ENCODE measurements at places on chromosomes 1 and 21.

DNA sequence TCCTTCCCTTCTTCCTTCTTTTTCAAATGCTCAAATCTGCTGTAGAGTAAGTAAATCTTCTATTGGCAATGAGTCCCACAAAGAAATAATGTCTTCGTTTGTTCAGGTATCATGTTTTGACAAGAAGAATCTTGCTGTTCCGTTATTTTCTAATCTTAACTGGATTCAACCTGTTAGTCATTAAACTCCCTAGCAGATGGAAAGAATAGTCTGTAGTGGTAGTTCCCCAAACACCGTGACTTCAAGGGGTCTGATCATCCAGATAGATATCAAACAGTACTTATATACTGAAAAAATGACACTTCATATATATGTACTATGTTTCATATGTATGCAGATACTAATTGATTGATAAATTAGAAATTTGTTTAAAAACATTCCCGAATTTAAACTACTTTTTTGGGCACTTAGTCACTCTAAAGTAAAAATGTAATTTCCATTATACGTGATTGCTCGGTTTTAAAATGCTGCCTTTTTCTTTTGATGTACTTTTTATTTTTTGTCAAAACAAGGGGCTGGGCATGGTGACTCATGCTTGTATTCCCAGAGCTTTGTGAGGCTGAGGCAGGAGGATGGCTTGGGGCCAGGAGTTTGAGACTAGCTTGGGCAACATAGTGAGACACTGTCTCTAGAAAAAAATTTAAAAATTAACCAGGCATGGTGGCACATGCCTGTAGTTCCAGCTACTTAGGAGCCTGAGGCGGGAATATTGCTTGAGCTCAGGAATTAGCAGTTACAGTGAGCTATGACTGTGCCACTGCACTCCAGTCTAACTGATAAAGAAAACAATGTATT lies 335.7 kb upstream of the SNX7 start:
- no peak for DNase-seq

- DNase-seq, result no peak
These were observed 34.8 kb upstream of the RNF187 start for GRCh38 chr1:228452194-228453021.

GRCh38 chr21:46325073-46325912 lies 1.3 kb downstream of the PCNT start:
- DNase-seq, result no peak

DNA sequence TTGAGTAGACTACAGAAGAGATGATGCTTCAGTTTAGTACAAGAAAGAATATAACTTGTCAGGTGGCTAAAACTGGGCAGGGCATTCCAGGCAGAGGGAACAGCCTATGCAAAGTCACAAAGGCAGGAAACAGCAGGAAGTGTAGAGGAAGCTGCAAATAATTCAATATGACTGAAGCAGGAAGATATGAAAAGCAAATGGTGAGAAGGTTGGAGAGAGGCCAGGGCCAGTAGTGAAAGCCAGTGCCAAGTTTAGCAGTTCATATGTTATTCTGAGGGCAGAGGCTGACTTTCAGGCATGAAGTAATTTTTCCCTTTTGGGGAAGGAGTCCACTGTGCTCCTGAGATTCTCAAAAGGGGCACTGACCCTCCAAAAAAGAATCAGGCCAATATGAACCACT lies 8.0 kb upstream of the YBX1 start:
- DNase-seq, result no peak

DNA sequence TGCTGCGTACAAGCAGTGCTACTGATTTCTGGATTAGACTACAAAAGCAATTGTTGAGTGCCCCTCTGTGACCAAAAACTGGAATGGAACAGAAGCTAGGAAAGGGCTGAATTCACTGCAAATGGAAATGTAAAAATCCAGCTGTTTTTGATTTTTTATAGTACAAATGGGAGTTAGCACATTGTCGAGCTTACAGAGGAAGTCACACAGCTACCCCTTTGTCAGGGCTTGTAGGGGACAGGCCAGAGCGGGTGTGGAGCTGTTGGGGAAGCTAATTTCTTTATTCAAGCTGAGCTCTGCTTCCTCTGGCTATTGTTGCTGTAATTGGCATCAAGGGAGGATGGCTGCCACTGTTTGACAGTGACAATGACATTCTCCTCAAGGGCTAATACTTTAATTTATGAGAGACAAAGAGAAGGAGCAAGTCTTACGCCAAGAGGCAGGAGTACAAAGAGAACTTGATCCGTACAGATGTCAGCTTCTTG lies 96.1 kb downstream of the SLC35F3 start:
- DNase-seq, result no peak

- no peak for DNase-seq
These were observed 131.3 kb upstream of the ARHGEF16 start for GRCh38 chr1:3323021-3323795.

DNA sequence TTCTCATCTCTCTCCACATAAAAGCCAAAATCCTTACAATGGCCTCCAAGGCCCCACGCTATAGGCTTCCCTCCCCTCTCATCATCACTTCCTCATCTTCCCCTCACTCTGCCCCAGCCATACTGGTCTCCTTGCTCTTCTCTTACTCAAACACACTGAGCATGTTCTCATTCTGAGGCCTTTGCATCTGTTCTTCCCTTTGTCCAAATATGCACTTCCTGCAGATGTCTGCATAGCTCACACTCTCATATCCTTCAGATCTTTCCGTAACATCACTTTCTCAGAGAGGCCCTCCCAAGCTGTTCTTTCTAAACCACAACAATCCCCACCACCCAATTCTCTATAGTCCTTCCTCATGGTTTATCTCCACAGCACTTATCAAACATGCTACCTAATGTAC lies 284.1 kb downstream of the HHIPL2 start:
- DNase-seq, result no peak

GRCh38 chr1:103788377-103788776 lies 38.7 kb downstream of the AMY1C start:
- DNase-seq, result no peak

DNA sequence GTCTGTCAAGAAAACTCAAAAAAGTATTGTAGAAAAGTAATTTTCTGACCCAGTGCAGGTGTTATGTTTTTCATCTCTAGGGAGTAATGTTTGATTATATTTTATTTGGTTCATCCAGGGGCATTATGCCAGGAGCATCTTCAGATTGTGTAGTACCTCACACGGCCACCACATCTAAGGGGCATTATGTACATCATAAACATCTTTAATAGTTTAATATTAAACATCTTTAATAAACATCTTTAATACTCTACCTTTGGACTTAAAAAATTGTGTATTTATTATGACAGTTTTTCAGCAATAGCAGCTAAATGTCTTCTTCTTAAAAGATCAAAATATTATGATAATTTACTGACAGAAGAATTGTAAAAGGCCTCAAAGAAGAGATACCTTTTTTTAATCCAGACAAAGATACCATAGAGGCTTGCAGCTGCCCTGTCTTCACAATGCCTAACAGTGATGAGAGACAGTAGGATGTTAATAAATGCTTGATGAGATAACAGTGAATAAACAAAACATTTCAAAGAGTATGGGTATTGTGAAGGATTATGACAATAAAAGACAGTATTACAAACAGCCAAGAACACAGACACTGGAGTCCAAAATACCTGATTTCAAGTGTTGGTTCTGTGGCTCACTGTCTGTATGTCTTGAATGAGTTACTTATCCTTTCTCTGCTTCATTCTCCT lies 240.9 kb upstream of the ADGRL2 start:
- no peak for DNase-seq

DNA sequence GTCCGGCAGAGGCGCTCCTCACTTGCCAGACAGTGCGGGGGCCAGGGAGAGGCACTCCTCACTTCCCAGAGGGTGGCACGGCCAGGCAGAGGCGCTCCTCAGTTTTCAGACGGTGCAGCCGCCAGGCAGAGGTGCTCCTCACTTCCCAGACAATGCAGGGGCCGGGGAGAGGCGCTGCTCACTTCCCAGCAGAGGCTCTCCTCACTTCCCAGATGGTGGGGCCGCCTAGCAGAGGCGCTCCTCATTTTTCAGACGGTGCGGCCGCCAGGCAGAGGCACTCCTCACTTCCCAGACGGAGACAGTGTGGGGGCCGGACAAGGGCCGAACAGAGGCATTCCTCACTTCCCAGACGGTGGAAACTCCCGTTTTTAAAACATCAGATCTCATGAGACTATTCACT lies 238.4 kb upstream of the CACYBP start:
- DNase-seq, result no peak

DNA sequence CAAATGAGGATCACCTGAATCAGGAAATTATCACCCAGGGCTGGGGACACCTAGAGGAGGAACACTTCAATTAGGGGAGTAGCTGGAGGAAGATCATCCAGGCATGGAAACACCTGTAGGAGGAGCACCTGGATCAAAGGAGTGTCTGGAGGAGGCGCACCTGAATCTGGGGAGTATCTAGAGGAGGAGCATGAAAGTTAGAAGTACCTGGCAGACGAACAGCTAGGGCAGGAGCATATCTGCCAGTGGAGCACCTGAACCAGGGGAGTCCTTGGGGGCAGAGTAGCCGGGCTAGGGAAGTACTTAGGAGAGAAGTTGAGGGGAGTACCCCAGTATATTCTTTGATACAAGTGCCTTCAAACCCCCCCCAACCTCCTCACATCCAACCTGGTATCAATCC lies 1.3 kb downstream of the C1orf210 start:
- no peak for DNase-seq

DNA sequence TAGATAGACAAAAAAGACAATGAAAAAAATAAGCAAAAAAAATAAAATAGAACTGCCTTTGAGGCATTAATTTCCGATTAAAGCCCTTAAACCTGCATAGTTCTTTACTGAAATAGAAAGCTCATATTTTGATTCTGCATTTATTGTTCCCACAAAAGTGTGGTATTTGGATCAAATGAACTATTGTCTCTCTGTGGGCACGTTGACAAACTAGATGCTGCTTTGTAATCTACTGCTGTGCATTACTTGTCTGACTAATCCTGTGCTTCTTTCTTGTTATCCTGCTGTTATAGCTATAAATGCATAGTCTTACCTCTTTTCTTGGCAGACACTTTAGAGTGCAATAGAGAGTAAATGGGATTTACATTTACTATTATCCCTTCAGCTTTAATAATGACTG lies 31.4 kb upstream of the SLC35D1 start:
- DNase-seq, result no peak
